ENCODE measurements at places on chromosomes 11 and 22.

DNA sequence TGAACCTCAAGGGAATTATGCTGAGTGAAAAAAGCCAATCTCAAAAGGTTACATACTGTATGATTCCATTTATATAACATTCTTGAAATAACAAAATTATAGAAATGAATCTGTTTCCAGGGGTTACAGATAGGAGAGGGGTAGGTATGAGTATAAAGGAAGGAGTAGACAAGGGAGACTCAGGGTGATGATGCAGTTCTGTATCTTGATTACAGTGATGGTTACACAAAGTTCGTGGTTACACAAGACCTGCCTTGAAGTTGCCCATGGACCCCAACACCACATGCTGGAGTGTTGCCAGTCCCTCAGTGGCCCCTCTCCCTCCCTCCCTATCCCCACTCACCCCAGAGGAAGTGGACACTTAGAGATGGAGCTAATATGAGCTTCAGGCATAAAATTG, 20.3 kb downstream of the STK33 start:
- no peak for DNase-seq

DNA sequence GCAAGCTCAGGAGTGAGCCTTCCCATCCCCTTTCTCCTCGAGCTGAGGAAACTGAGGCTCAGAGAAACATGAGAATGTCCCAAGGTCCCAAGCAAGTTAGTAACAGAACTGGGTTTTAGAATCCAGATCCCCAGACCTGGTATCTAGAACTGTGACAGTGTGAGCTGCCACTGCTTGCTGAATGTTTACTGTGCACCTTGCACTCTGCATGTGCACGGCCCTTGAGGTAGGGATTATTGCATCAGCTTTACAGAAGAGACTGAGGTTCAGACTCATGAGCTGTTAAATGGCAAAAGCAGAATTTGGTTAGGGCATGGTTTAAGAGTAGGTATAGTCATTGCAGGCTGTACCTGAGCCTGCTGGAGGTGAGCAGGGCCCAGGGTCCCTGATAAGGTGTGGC, 3.8 kb upstream of the MPPED1 start:
- no peak for DNase-seq

- DNase-seq, result peak; percentile 10
These were observed 48.2 kb upstream of the CEP295 start for GRCh38 chr11:93613231-93613831.

DNA sequence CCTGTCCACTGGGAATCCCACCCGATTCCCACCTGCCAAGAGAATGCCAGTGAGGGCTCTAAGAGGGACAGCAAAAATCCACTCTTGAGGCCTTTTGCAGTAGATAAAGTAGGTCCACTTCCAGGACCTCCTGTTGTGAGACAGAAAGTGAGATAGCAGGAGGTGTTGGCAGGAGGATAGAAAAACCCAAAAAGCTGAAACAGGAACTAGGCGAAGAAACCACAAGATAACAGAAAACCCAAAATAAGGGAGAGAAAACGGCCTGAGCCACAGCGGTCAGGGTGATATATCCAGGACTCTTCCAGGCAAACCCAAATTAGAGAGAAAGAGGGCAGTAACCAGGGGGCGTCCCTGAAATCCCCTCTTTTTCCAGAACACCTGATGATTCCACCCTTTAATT, 79.7 kb upstream of the LINC01488 start:
- peak; percentile 70 for DNase-seq

- no peak for DNase-seq
These were observed 24.1 kb upstream of the ANO1 start for GRCh38 chr11:70054004-70054403.

GRCh38 chr11:34916843-34917770, 689 bp downstream of the PDHX start:
- DNase-seq, result no peak

- no peak for DNase-seq
These were observed 1247.8 kb downstream of the BRD1 start for GRCh38 chr22:48579928-48580309.

DNA sequence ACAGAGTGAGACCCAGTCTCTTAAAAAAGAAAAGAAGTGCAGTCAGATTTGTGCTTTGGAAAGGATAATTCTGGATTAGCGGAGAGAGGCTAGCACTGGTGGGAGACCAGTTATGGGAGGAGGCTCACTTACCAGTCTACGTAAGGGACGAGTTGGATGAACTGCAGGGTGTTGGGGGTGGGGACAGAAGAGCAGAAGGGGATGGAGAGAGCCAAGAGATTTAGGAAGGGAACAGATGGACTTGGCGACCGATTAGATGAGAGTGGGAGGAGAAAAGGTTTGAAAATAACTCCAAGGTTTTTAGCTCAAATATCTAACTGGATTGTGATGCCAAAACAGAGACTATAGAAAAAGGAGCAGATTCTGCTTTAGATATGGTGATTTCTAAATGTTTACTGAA, 81.4 kb downstream of the SFI1 start:
- no peak for DNase-seq

DNA sequence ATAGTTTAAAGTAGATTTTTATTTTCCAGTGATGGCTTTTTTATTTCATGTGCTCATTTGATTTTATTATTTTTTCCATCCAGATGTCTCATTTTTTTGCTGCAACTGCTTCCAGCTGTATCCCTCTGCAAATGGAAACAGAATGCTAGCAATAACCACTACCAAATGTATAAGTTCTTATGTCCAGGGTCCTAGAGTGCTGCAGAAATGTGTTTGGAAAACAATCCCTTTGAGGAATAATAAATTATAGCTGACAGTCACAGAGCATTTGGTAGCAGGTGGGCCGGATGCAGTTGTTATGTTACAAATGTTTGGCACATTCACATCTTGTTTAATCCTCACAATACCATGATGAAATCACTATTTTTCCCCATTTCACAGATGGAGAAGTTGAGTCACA, 300.7 kb upstream of the PDGFD start:
- no peak for DNase-seq

DNA sequence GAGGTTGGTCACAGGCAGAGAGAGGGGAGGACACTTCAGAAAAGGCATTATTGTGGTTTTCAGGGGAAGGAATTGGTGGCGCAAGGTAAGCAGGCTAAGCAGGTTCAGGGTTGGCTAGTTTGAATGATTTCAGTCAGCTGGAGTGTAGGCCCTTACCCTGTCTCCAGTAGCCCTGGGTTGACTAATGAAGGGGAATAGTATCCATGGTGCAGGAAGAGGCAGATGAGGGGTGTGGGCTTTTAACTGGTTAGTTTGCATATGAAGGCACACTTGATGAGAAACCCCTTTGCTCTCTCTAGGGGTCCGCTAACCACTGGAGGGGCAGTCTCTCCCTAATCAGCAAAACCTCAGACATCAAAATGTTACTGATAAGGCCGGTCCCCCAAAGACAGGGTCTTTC, 249.7 kb downstream of the AASDHPPT start:
- DNase-seq, result no peak

- DNase-seq, result no peak
These were observed 10.9 kb upstream of the MFNG start for GRCh38 chr22:37497062-37497599.

GRCh38 chr11:23570828-23571227, 710.6 kb upstream of the CCDC179 start:
- DNase-seq, result no peak

GRCh38 chr11:15309296-15309695, 194.6 kb downstream of the INSC start:
- DNase-seq, result peak; percentile 6

DNA sequence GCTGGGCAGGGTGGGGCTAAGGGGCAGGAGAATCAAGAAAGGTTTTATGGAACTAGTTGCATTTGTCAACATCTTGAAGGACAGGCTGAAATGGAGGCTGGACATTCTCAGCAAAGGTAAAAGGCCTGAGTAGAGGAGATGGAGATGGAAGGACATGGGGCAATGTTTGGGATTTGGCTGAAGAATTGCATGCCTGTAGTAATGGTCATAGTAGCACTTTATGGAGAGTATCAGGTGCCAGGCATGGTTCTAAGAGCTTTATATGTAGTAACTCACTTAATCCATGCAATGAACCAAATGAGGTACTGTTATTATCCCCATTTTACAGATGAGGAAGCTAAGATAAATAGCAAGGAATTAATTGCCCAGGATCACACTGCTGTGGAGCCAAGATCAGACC, 23.9 kb downstream of the BMAL1 start:
- no peak for DNase-seq

GRCh38 chr11:82270870-82271269, 462.8 kb downstream of the FAM181B start:
- DNase-seq, result no peak

GRCh38 chr22:32207971-32208480, 3.2 kb upstream of the RFPL2 start:
- DNase-seq, result no peak

- DNase-seq, result peak; percentile 10
These were observed 10.4 kb downstream of the SPATA19 start for GRCh38 chr11:133834682-133835592.

DNA sequence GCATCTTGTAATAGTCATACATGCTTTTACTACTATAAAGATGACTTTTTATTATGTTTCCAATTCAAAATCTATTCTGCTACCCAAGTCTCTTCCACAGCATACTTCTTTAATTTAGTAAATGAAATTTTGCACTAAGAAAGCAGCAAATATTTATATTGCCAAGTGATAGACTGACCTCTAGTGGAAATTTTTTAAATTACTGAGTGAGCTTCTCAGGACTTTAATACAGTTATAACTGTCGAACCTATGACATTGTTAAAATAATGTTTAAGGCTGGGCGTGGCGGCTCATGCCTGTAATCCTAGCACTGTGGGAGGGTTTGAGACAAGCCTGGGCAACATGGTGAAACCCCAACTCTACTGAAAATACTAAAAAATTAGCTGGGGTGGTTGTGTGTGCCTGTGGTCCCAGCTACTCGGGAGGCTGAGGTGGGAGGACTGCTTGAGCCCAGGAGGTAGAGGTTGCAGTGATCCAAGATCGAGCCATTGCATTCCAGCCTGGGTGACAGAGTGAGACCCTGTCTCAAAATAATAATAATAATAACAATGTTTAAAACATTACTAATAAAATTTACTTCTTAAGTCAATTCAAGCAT, 27.3 kb downstream of the STK33 start:
- no peak for DNase-seq

DNA sequence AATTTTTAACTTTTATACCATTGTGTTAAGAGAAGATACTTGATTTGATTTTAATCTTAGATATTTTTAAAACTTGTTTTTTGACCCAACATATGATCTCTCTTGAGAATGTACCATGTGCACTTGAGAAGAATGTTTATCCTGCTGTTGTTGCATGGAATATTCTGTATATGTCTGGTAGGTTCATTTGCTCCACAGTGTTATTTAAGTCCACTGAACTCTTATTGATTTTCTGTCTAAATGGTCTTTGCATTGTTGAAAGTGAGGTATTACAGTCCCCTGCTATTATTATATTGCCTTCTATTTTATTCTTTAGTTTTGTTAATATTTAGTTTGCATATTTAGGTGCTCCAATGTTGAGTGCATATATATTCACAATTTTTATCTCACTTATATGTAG, 397.3 kb upstream of the CCDC179 start:
- no peak for DNase-seq

DNA sequence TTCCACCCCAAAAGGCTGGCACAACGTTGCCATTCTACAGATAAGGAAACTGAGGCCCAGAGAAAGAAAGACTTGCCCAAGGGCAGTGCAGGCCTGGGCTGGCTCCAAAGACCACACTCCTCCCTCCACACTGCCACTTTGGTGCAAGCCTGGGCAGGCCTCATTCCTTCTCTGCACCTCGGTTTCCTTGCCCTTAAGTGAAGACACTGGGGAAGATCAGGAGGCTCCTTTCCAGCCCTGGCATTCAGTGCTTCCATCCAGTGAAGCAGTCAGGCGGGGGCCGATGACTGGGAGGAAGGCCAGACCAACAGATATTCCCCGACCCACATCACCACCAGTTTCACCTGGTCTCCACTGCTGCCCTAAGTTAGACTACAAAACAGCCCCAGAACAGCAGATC, 18.3 kb upstream of the TCF20 start:
- no peak for DNase-seq

Data from HL-60 (cell line).